Activated naive CD4-positive, alpha-beta T cell treated with anti-CD3 and anti-CD28 coated beads for 36 hours (primary cell): ENCODE measurements at places on chromosomes 6 and 20. TPM values are rescaled to one million over a fixed set of nuclear protein-coding genes. Genes with fewer than 3 reads are reported as not detected.

DNA sequence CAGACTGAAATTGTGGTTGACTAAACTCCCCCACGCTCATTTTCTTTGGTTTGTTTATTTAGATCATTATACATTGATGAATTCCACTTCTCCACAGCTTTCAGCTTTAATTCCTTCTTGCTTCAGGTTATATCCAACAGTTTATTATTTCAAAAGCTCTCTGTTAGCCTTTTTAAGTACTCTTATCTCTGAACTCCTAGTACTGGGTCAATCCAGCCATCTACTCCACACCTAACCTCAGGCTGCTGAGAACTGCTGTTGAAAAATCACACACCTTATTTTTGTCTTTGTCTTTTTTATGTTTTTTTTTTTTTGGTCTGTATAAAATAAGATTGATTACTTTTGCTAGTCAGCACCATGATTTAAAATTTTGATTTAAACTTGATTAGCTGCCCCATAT, 32.9 kb downstream of the FLRT3 start:
- H3K4me3 ChIP-seq, result no peak overlapping the region
- H3K27me3 ChIP-seq, result no peaks in the 10 kb centered on the region
- no peak overlapping the region for H3K27ac ChIP-seq
- no peaks in the 10 kb centered on the region for H3K4me1 ChIP-seq
- H3K36me3 ChIP-seq, result no peaks in the 10 kb centered on the region
- DNase-seq, result no peak

- H3K4me3 ChIP-seq, result no peak overlapping the region
- H3K4me1 ChIP-seq, result no peaks in the 10 kb centered on the region
- no peaks in the 10 kb centered on the region for H3K36me3 ChIP-seq
- DNase-seq, result no peak
These were observed 272.7 kb upstream of the MAP3K7 start for GRCh38 chr6:90859612-90860011.

GRCh38 chr6:159854959-159855358, 35.8 kb upstream of the MAS1 start:
- no peaks in the 10 kb centered on the region for H3K4me1 ChIP-seq
- no peaks in the 10 kb centered on the region for H3K27me3 ChIP-seq
- no peak overlapping the region for H3K4me3 ChIP-seq
- H3K36me3 ChIP-seq, result no peaks in the 10 kb centered on the region
- no peak for DNase-seq

MTHFD1L gene
- 194 TPM for total RNA-seq

- no peak for DNase-seq
- no peaks in the 10 kb centered on the region for H3K36me3 ChIP-seq
- no peak overlapping the region for H3K4me3 ChIP-seq
- H3K4me1 ChIP-seq, result no peaks in the 10 kb centered on the region
These were observed 1065.7 kb upstream of the MANEA start for GRCh38 chr6:94511502-94512088.

DNA sequence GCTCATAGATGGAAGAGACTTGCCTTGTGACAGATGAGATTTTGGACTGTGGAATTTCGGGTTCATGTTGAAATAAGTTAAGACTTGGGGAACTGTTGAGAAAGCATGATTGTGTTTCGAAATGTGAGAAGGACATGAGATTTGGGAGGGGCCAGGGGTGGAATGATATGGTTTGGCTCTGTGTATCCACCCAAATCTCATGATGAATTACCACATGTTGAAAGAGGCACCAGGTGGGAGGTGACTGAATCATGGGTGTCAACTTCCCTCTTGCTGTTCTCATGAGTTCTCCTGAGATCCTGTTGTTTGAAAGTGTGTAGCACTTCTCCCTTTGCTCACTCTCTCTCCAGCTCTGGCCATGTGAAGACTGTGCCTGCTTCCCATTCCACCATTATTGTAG, 17.9 kb downstream of the AHI1 start:
- no peak overlapping the region for H3K27ac ChIP-seq
- peaks cover under 1% of the 10 kb centered on the region for H3K4me1 ChIP-seq
- DNase-seq, result no peak
- no peak overlapping the region for H3K4me3 ChIP-seq
- no peaks in the 10 kb centered on the region for H3K27me3 ChIP-seq
- peaks cover 57% of the 10 kb centered on the region for H3K36me3 ChIP-seq

MEI4 gene
- not detected for total RNA-seq

SRMS gene
- not detected for total RNA-seq

GRCh38 chr6:108998485-108998884, 96.2 kb downstream of the SESN1 start:
- peaks cover 8% of the 10 kb centered on the region for H3K4me1 ChIP-seq
- no peak overlapping the region for H3K4me3 ChIP-seq

- no peak overlapping the region for H3K4me3 ChIP-seq
- no peaks in the 10 kb centered on the region for H3K36me3 ChIP-seq
- H3K27me3 ChIP-seq, result peaks cover 43% of the 10 kb centered on the region
- H3K4me1 ChIP-seq, result no peaks in the 10 kb centered on the region
- no peak overlapping the region for H3K27ac ChIP-seq
- DNase-seq, result no peak
These were observed 112.4 kb upstream of the ATXN1 start for GRCh38 chr6:16873698-16874097.

GRCh38 chr20:62961310-62961783, 8.8 kb downstream of the SLC17A9 start:
- H3K4me1 ChIP-seq, result peaks cover 17% of the 10 kb centered on the region
- H3K4me3 ChIP-seq, result no peak overlapping the region
- H3K36me3 ChIP-seq, result no peaks in the 10 kb centered on the region
- DNase-seq, result no peak
- H3K27me3 ChIP-seq, result no peaks in the 10 kb centered on the region
- no peak overlapping the region for H3K27ac ChIP-seq

DNA sequence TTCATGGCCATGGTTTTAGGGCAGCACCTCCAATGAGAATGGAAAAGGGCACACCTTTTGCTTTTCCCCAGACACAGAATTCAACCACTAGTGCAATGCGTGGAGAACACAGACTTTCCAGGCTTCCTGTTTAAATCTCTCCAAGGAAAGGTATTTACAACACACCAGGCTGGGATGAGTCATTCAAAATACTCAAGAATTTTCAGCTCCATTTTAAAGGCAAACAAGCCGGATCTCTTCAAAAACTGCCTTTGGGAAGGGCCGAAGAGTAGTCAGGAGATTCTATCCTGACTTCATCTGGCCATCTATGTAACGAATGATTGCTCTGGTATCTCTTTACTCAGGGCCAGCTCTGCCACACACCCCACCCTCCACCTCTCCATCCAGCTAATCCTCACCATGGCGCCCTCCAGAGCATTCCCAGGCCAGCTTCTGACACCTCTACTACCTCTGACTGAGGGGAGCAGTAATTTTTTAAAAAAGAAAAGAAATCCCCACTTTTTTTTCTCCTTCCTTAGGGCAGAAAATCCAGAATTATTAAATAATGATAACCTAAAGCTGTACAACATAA, 254.6 kb downstream of the LY86 start:
- H3K4me3 ChIP-seq, result no peak overlapping the region
- H3K27ac ChIP-seq, result no peak overlapping the region
- H3K27me3 ChIP-seq, result peaks cover 2% of the 10 kb centered on the region
- no peaks in the 10 kb centered on the region for H3K36me3 ChIP-seq
- DNase-seq, result no peak

DNA sequence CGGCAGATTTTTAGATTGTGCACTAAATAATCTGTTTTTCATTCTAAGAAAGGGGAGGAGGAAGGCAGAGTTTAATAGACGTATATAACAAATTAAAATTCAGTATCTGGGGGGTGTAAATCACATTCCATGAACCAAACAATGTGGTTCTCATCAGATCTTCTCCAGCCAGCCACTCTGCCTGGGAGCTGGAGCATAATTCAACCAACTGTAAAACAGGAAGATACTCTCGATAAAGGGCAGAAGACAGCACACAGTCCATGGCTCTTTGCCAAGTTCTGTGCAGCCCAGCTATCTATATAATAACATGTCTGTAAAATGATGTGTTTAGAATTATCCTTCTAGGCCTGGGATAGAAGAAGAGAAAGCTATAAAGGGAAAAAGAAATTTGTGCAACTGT, 289.9 kb upstream of the ZFP64 start:
- H3K27ac ChIP-seq, result no peak overlapping the region
- DNase-seq, result no peak
- H3K4me3 ChIP-seq, result no peak overlapping the region
- peaks cover 2% of the 10 kb centered on the region for H3K4me1 ChIP-seq
- no peaks in the 10 kb centered on the region for H3K36me3 ChIP-seq
- H3K27me3 ChIP-seq, result no peaks in the 10 kb centered on the region

GRCh38 chr20:49286689-49287551, 9.1 kb upstream of the ZNFX1 start:
- no peak for DNase-seq
- peaks cover 87% of the 10 kb centered on the region for H3K36me3 ChIP-seq
- H3K4me1 ChIP-seq, result peaks cover 61% of the 10 kb centered on the region
- H3K27me3 ChIP-seq, result no peaks in the 10 kb centered on the region
- H3K4me3 ChIP-seq, result no peak overlapping the region

PKIB gene
- total RNA-seq, result not detected
